Stimulated activated CD8-positive, alpha-beta memory T cell treated with anti-CD3 and anti-CD28 coated beads, Interleukin-7, amount 100 ng/mL, for 24 hours (primary cell): ENCODE measurements at places on chromosomes 13 and 19.

DNA sequence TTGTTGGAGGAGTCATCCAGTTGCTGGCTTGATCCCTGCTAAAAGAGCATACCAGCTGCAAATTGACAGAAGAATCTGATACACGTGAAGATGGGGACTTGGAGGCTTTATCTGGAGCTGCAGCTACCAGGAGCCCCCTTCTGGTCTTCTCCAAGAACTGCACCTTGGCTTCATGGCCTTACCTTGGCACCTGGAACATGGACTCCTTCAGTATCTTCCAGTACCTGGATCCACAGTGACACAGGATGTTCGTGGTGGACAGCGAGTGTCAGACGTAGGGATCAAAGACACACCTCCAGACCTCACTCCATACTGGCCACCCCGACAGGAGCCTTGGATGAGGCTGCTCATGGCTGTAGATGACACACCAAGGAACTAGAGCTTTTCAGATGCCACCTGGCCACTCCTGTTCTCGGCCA lies 9.9 kb upstream of the ACSBG2 start:
- peak; percentile 25 for DNase-seq

DNA sequence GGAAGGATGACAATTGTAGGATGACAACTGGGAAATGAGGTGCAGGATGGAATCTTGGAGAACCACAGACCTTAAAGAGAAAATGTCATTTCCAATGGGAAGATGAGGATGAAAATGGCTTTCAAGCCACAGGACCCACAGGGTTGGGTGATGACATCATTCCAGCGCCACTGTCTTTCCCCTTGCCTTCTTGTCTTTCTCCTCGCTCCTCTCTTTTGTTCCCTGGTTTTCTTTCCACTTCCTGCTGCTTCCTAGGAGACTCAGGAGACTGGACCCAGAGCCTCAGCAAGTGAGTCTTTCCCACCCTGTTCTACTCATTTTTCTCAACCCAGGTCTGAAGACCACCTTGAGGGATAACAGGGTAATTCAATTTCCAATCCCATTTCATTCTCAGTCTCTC lies 548.8 kb downstream of the FGF9 start:
- no peak for DNase-seq

GRCh38 chr19:35346193-35347052 lies 1.3 kb upstream of the FFAR1 start:
- DNase-seq = peak; percentile 32

DNA sequence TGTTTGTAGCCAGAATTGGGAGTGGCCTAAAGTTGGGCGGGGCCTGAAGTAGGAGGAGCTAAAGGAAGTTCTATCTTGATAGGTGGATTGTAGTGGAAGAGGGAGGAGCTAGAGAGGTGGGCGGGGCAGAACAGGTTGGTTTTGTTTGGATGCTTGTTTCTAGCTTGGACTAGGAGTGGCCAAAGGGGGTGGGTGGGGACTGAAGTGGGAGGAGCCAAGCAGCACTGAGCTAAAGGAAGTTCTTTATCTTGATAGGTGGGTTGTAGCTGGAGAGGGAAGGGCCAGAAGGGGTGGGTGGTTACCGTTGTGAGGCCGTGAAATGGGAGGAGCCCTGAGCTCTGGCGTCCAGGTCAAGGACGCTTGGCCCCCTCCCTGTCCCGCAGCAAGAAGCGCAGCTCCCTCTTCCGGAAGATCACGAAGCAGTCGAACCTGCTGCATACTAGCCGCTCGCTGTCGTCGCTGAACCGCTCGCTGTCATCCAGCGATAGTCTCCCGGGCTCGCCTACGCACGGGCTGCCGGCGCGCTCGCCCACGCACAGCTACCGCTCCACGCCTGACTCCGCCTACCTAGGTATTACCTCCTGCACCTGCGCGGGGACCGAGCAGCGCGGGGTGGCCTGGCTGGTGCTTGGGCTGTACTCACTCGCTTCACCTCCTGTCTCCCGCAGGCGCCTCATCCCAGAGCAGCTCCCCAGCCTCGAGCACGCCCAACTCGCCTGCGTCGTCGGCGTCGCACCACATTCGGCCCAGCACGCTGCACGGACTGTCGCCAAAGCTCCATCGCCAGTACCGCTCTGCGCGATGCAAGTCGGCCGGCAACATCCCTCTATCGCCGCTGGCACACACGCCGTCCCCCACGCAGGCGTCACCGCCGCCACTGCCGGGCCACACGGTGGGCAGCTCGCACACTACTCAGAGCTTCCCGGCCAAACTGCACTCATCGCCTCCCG lies 8.0 kb downstream of the DNASE2 start:
- DNase-seq = no peak

GRCh38 chr19:32908641-32909190 lies 39.1 kb upstream of the SLC7A9 start:
- no peak for DNase-seq

DNA sequence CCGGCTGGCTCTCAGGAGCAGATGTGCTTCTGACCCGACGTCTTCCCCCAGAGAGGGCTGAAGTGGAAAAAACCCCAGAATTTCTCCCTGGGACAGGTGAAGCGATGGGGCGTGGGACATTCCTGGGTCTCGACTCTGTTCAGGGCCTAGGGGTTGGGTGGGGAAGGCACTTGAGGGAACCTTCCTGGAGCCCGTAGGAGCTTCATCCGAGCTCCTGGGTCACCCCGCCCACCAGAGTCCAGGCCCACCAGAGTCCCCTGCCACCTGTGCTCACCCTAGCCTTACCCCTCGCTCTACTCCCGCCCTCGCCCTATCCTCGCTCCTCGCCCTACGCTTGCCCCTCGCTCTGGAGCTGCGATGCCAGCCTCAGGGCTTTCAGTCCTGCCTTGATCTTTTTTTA lies 23.2 kb downstream of the EPN1 start:
- no peak for DNase-seq

DNA sequence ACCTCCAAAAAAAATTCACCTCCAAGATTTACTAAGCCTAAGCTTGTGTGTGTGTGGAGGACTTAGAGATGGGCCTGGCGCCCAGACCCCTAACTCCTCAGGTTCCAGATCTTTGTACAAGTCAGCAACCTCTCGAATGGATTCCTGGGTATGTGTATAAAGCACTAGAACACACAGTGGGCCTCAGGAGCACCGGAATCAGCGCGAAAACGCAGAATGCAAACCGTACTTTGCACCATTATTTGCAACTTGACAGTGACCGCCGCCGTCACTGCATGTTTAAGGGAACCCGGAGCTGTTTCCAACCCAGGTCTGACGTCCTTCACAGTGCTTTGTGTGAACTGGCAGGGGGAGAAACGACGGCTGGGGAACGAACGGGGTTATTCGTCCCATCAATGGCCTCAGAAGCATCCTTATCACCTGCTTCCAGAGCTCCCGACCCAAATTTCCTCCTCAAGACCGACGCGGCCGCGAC lies 688 bp downstream of the ZNF606 start:
- DNase-seq = no peak

GRCh38 chr13:80386002-80386401 lies 45.1 kb upstream of the SPRY2 start:
- no peak for DNase-seq

- no peak for DNase-seq
Measured at GRCh38 chr19:35389192-35389861, 18.5 kb downstream of the GPR42 start.

GRCh38 chr19:6551607-6552450 lies 21.0 kb downstream of the TNFSF9 start:
- peak; percentile 29 for DNase-seq

- no peak for DNase-seq
Measured at GRCh38 chr19:31678421-31678820, 329.2 kb upstream of the TSHZ3 start.

- DNase-seq = no peak
Measured at GRCh38 chr19:28036486-28036885, 1176.5 kb downstream of the UQCRFS1 start.

DNA sequence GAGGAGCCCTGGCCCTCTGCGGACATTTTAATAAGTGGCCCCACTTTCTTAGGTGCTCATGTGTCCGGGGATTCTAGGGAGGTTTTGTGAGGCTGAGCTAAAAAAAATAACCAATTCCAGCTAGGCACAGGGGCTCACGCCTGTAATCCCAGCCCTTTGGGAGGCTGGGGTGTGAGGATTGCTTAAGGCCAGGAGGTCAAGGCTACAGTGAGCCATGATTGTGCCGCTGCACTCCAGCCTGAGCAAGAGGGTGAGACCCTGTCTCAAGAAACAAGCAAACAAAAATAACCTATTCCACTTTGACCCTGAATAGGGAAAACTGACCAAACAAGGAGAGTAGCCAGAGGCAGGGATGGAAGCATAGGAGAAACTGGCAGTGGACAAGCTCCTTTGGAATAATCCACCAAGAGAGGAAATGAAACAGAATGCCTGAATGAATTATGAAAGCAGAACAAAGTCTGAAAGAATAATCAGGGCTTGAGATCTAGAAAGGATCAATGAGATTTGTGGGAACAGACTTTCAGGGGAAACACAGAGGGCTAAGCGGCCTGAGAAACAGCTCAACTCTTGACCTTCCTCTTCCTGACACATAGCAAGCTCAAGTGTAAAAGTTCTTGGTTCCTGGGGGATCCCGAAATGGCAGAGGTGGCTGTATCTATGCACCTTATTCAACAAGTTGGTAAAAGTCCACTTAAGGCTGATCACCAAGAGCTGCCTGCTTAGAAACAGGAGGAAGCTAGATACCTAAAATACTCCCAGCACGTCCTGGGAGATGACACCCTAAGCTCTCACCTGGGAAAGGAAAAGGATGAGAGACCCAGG lies 30.1 kb upstream of the FFAR2 start:
- no peak for DNase-seq

- DNase-seq = no peak
Measured at GRCh38 chr13:113599391-113599790, 14.8 kb downstream of the TFDP1 start.

- DNase-seq = no peak
Measured at GRCh38 chr13:41562083-41562482, 104.7 kb downstream of the RGCC start.

GRCh38 chr13:46131705-46132104 lies 26.9 kb upstream of the CPB2 start:
- no peak for DNase-seq

DNA sequence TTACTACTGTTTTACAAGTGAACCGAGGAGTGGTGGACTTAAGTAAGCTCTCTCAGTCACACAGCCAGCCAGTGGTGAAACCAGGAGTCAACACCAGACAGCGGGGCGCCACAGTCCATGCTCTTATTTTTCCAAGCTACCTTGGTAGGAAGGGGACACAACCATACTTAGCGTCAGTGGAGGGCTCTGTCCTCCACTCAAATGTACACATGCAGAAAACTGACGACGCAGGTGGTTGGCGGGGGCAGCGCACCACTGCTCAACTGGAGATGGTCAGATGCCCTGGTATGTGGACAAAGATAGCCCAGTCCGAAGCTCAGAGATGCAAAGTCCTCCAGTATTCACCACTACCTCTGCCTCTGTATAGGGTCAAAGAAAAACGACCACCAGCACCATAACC lies 1.1 kb downstream of the ZNF667 start:
- DNase-seq = no peak

DNA sequence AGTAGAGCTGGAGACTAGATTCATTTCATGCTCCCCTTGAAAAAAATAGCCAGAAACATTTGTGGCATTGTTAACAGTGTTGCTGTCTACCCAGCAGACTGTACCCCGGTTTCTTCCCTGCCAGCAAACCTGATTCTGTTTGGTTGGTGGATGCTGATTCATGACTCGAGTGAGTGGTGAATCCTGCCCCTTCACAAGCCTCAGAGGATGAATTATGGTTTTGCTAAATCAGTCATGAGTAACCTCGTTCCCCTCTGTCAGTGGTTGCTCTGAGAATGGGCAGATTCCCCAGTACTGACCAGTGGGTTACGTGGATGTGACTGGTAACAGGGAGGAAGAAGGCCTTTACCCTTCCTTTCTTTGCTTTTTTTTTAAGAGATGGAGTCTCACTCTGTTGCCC lies 10.1 kb downstream of the NLRP12 start:
- DNase-seq = no peak

GRCh38 chr19:47315125-47315821 lies 5.6 kb downstream of the C5AR1 start:
- DNase-seq = no peak

DNA sequence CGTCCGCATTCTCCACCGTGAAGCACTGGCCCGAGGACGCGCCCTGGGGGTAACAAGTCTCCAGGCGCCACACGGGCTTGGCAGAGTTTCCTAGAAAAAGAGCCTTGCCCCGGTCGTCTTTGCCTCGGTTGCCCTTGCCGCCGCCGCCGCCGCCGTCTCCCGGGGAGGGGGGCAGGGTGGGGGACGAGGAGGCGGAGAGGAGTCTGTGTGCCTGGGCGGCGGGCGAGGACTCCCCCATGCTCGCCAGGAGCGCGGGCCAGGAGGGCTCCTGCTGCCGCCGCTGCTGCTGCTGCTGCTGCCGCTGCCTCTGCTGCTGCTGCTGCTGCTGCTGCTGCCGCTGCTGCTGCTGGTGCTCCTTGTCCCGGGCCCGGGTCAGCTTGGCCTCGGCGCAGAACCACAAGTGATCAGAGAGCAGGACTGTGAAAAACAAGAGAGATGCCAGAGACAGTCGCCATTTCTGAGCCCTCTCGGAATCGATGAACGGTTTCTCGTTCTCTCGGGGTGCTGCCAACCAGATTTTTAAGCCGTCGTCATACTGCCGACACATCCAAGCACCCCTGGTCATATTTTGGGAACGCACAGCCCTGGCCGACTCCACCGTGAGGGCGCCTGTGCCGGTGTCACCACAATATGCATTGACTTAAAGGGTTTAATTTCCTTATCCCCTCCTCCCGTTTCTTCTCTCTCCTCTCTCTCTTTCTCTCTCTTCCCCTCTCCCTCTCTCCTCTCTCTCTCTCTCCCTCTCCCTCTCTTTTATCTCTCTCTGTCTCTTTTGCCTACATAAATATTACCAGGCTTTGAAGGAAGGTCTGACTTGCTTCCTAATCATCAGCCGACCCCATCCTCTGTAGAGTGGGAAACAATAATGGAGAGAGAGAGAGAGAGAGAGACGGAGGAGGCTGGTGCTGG lies 349.1 kb downstream of the LIG4 start:
- no peak for DNase-seq

GRCh38 chr19:3803114-3803888 lies 17.1 kb upstream of the MATK start:
- no peak for DNase-seq

GRCh38 chr19:46945694-46946489 lies 73.7 kb upstream of the NPAS1 start:
- DNase-seq = no peak

GRCh38 chr13:109922518-109922917 lies 136.1 kb upstream of the IRS2 start:
- DNase-seq = no peak
